ENCODE measurements at places on chromosomes 1 and 21.

DNA sequence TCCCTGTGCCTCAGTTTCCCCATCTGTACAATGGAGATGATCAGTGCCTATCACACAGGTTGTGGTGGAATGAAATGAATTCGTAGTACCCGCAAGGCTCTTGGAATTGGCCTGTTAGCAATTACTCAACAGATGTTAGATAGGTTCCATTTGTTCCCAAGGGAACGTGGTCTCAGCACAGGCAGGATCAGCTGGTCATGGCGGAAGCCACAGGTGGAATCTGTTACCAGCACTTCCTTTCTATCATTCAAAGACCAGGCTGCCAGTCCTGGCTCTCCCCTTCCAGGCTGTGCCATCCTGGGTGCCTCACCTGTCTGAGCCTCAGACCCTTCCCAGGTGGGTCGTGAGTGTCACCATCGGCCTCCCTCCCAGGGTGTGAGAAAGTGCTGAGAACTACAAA is 61.5 kb downstream of the FBXO2 start:
- DNase-seq: no peak

DNA sequence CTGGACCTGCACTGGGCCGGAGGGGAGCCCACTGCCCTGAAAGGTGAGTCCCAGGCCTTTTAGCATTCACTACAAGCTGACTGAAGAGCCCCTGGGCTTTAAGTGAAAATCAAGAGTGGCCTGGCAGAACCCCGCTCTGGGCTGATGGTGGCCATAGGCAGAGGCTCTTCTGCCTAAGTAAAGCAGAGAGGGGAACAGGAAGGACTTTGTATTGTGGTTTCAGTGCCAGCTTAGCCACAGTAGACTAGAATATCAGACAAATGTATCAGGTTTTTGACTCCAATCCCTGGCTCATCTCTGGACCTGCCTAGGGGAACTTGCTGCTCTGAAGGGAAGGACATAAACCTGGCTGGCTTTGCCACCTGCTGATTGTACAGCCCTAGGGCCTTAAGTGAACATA is 10.2 kb upstream of the HENMT1 start:
- DNase-seq: no peak

DNA sequence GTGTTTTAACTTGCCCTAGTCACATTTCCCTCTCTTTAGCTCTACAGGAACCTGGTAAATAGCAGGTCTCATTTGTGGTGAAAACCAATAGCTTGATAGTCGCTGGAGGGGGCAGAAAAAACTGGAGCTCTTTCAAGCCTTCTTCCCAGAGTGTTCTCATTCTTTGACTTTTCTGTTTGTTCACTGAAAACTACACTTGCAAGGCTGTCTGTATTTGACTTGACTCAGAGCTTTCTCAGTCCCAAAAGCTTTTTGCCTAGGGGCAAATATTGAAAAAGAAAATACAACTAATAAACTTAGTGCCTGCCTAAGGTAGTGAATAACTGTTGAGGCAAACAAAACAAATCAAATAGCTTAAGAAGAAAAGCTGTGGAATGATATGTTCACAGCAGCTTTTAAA is 217.1 kb upstream of the CHRM3 start:
- no peak for DNase-seq

GRCh38 chr1:41274752-41275545 is 32.8 kb upstream of the SCMH1 start:
- no peak for DNase-seq

GRCh38 chr1:54460861-54461387 is 54.7 kb upstream of the SSBP3 start:
- DNase-seq: no peak
